ENCODE measurements at places on chromosomes 11 and 22.

DNA sequence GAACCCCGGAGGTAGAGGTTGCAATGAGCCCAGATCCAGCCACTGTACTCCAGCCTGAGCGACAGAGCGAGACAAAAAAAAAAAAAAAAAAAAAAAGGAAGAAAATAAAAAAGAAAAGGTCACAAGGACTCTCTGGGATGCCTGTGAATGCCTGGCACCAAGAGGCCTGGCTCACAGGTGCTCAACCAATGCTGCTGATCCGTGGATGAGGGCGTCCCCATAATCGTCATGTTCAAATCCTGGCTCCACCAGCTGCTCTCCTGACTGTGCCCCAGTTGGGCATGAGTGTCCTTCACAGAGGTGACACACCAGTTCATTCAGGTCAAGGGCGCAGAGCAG, 645 bp upstream of the GAS2L1 start:
- DNase-seq: no peak

GRCh38 chr11:128603752-128604414, 16.5 kb upstream of the ETS1 start:
- no peak for DNase-seq

GRCh38 chr22:24947881-24948280, 1.4 kb upstream of the LHFPL7 start:
- no peak for DNase-seq

- DNase-seq: no peak
These were observed 132.2 kb downstream of the ST3GAL4 start for GRCh38 chr11:126487711-126488110.

DNA sequence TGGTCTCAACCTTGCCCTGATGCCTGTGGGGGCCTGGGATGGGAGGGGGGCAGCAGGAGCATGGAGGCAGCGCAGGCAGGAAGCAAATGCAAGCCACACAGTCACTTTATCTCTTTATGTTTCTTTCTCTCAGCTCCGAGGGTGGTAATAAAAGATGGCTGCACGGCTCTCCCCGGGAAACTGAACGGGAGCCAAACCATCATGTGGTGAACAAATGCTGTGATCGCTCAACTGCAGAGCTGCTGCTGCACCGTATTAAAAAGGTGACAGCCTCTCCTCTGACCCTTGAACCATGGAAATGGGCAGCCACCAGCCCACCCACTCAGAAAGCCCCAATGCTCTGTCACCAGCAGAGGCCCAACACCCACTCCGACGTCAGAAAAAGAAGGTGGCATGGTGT, 110.0 kb downstream of the TIMP3 start:
- DNase-seq: no peak
